ENCODE measurements at places on chromosomes 11 and 22. TPM values are rescaled to one million over a fixed set of nuclear protein-coding genes. Genes with fewer than 3 reads are reported as not detected.
A peak's percentile ranks its signal among the peaks of the same experiment; 100 is the strongest.

The SOX10 gene
- 0.54 TPM for total RNA-seq

The APOBEC3G gene
- total RNA-seq, result 12.8 TPM

DNA sequence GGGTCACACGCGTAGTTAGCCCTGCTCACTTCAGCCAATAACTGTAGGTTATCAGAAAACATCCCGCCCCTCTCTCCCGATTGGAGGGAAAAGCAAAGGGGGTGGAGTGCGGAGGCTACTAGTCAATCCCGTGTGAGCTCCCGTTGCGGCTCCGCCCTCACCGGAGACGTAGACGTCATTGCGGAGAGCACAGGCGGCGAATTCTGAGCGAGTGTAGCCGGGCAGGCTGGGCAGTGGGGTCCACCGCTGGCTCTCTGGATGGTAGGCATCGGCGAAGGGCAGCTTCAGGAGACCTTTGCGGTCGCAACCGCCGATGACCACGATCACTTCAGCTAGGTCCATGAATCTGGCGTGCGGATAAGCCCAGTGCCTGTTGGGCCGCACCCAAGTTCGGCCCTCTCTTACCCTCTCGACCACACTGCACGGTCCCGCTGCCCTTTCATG, 4.7 kb downstream of the KLHL35 start:
- DNase-seq, result peak; percentile 94

GRCh38 chr11:72812604-72812966, 1.6 kb upstream of the ATG16L2 start:
- DNase-seq, result no peak

DNA sequence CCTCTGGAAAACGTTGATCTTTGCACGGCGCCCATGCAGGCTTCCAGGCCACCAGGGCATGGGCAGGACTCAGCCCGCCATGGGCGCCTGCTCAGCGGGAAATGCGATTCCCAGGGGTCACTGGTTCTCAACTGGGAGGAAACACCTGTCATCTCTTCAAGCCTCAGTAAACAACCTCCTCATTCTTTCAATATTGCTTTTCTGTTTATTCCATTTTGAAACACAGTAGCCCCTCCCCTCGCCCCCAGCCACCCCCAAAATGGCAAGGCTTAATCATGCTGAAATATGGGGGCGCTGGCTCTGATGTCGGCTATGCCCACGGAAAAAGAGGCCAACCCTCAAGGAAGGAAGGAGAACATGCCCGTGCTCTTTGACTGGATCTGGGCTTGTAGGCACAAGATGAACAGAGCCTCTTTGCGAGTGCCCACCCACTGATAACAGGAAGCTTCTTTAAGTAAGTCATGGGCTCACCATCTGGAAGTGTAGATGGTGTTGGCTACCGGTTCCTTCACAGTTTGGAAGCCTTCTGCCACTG, 594 bp upstream of the POU2AF1 start:
- no peak for DNase-seq

DNA sequence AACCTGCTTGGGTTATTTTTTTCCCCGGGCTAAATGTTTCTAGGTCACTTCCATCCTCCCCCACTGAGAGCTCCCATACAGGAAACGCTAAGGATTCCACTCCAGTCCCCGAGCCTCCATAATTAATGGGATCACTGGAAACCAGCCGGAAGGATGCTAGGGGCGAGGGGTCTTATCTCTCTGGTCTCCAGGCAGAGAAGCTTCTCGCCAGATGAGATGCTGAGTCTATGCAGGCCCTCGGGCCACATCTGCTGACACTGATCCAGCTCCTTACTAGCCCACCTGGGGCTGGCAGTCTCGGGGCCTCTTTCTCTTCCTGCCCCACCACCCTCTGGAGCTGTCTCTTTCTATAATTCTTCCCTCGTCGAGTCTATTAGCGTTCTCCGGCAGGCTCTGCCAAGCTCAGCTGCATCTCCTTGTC, 125.9 kb upstream of the SYT13 start:
- DNase-seq, result no peak

- no peak for DNase-seq
These were observed 4.8 kb downstream of the LINC01488 start for GRCh38 chr11:69486056-69486772.

Measured in lung (tissue), 17 donors.